ENCODE measurements at places on chromosomes 7 and 10.

- no peak overlapping the region for H3K4me3 ChIP-seq
- H3K36me3 ChIP-seq: no peaks in the 10 kb centered on the region
- no peak for DNase-seq
- H3K4me1 ChIP-seq: no peaks in the 10 kb centered on the region
- no peaks in the 10 kb centered on the region for H3K27me3 ChIP-seq
Observed at GRCh38 chr7:79504607-79505389, 51.3 kb upstream of the MAGI2 start.

GRCh38 chr10:68010426-68010940 is 64.6 kb downstream of the HERC4 start:
- no peak overlapping the region for H3K4me3 ChIP-seq
- no peaks in the 10 kb centered on the region for H3K4me1 ChIP-seq
- no peak overlapping the region for H3K27ac ChIP-seq
- no peak for DNase-seq

GRCh38 chr10:47360419-47361040 is 12.4 kb downstream of the RBP3 start:
- H3K27me3 ChIP-seq: no peaks in the 10 kb centered on the region
- no peaks in the 10 kb centered on the region for H3K4me1 ChIP-seq
- DNase-seq: no peak
- no peak overlapping the region for H3K4me3 ChIP-seq
- no peaks in the 10 kb centered on the region for H3K36me3 ChIP-seq

DNA sequence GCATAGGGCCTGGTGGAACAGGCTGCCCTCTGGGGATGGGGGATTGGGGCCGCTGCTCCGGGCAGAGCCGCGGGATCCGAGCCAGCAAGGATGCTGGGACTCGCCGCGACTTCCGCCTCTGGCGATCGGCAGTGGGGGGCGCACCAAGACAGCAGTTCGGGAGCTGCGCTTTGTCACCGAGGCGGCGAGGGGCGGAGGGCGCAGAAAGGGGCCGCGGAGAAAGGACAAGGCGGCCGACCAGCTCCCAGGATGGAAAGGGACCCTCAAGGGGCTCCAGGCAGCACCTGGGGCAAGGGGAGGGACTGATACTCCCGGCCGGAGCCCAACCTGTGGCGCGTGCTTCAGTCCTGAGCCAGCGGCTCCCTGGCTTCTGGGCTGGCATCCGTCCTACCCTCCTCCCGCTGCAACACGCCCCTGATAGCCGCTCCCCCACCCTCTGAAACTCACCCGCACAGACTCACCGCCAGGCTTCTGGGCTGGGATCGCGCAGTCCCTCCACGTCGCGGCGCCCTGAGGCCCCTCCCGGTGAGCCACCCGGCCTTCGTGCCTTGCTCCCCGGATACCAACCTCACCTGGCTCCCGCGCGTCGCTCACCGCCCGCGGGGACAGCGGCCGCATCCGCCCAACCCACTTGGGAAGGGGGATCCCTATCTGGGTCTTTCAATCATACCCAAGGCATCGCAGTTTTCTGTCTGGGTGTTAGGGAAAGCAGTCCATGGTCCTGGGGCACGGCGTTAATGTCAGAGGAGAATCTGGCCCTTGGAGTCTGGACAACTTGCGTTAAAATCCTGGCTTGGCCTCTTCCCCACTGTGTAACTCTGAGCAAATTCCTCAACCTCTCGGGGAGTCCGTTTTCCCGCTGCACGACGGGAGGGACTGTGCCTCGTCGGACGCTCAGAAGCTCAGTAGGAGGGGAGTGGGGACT is 7.0 kb upstream of the EVX1 start:
- no peak for DNase-seq
- H3K36me3 ChIP-seq: no peaks in the 10 kb centered on the region
- H3K27ac ChIP-seq: peak overlapping the region; percentile 37
- H3K4me1 ChIP-seq: peaks cover 19% of the 10 kb centered on the region
- peak overlapping the region; percentile 61 for H3K4me3 ChIP-seq
- no peaks in the 10 kb centered on the region for H3K27me3 ChIP-seq

- H3K4me1 ChIP-seq: no peaks in the 10 kb centered on the region
- H3K27me3 ChIP-seq: no peaks in the 10 kb centered on the region
- DNase-seq: no peak
- no peak overlapping the region for H3K4me3 ChIP-seq
- H3K27ac ChIP-seq: no peak overlapping the region
Observed at GRCh38 chr7:154566877-154567276, 436.0 kb downstream of the PAXIP1 start.

GRCh38 chr7:129343099-129343700 is 91.0 kb upstream of the STRIP2 start:
- no peaks in the 10 kb centered on the region for H3K27me3 ChIP-seq
- no peaks in the 10 kb centered on the region for H3K4me1 ChIP-seq
- no peak for DNase-seq
- no peaks in the 10 kb centered on the region for H3K36me3 ChIP-seq

GRCh38 chr10:122495406-122496340 is 34.3 kb downstream of the HTRA1 start:
- H3K27ac ChIP-seq: peak overlapping the region; percentile 81
- H3K4me1 ChIP-seq: peaks cover 77% of the 10 kb centered on the region
- H3K27me3 ChIP-seq: no peaks in the 10 kb centered on the region
- peaks cover 2% of the 10 kb centered on the region for H3K36me3 ChIP-seq
- H3K4me3 ChIP-seq: no peak overlapping the region

DNA sequence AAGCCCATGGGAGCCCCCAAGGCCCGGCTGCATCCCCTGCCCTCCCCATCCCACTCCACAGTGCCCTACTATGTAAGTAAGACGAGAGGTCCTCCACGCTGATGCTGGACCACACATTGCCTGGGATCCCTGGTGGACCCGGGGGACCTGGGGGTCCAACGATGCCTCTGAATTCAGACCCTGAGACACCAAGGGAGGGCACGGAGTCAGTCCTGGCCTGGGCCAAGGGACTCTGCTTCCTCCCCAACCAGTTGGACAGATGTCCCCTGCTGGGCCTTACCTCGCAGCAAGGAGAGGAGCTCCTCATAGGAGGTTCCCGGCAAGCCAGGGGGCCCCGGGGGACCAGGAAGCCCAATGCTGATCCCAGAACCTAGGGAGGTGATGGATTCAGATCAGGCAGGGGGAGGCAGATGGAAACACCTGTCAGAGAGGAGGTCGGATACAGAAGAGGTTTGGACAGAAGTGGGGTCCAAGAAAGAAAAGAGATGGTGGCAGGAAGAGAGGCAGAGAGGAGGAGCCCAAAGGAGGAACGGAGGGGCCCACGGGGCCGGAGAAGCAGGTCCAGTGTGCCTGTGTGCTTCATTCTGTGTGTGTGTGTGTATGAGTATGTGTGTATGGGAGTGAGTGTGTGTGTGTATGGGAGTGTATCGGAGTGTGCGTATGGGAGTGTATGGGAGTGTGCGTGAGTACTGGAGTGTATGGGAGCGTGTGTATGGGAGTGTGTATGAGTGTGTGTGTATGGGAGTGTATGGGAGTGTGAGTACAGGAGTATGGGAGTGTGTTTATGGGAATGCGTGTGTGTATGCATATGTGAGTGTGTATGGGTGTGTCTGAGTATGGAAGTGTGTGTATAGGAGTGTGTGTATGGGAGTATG is 50.2 kb downstream of the COL17A1 start:
- no peaks in the 10 kb centered on the region for H3K4me1 ChIP-seq
- H3K27me3 ChIP-seq: no peaks in the 10 kb centered on the region
- H3K36me3 ChIP-seq: peaks cover 23% of the 10 kb centered on the region
- peak; percentile 89 for DNase-seq
- H3K4me3 ChIP-seq: no peak overlapping the region
- no peak overlapping the region for H3K27ac ChIP-seq

DNA sequence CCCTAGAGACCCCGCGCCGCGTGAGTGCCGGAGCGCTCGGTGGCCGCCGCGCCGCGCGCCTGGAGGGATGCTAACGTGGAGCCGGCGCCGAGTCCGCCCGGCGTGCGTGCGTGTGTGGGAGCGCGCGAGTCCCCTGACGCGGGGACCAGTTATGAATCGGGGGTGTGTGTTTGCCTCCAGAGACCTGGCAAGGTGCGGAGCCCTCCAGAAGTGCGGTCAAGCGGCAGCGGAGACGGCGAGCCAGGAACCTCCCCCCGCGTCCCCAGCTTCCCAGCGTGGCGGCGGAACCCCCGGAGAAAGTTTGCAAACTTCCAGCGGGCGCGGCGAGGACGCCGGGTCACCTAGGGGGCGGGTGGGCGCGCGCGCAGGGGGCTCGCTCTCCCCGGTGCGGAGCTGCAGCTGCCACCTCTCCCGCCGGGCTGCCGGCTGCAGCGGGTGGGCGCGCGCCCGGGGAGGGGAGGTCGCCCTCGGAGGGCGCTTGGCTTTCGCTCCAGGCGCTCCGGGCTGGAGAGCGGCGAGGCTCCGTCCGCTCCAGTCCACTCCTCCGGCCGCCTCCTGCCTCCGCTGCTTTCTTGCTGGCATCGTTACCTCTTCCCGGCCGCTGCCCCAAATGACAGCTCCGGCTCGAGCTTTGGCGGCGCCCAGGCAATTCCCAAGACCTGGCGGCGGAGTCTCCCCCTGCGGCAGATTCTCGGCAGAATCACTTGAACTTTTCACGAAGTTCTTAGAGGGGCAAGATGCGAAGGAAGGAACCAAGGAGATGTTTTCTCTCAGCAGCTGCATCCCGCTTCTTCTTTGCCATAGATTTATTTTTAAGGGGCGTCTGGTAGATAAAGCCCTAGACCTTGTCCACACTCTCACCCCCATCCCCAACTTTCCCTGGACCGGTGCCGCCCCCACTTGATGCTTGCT is 2.3 kb upstream of the CREB5 start:
- H3K4me1 ChIP-seq: peaks cover 52% of the 10 kb centered on the region
- H3K4me3 ChIP-seq: peak overlapping the region; percentile 60
- H3K27me3 ChIP-seq: no peaks in the 10 kb centered on the region
- peak overlapping the region; percentile 87 for H3K27ac ChIP-seq

GRCh38 chr10:89078724-89079672 is 88.4 kb downstream of the FAS start:
- H3K27me3 ChIP-seq: no peaks in the 10 kb centered on the region
- H3K4me1 ChIP-seq: no peaks in the 10 kb centered on the region
- no peaks in the 10 kb centered on the region for H3K36me3 ChIP-seq
- no peak for DNase-seq
- H3K4me3 ChIP-seq: no peak overlapping the region

DNA sequence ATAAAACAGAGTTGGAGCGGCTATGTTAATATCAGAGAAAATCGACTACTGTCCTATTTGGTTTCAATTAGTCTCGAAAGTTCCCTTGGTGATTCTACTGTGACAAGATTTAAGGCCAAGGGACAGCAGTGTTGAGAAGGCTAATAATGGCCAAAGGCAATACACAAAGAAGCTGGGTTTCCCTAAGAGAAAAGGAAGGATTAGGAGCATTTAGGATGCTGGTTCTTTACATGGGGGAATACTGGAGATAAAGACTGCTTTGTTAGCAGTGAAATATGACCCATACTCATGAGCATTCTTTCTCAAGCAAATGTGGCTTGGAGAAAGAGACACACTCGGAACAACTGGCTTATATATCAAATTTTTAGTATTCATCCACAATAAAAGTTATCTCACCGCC is 32.2 kb downstream of the IQUB start:
- no peak overlapping the region for H3K4me3 ChIP-seq
- no peaks in the 10 kb centered on the region for H3K36me3 ChIP-seq
- no peak overlapping the region for H3K27ac ChIP-seq
- H3K4me1 ChIP-seq: no peaks in the 10 kb centered on the region

GRCh38 chr10:52410916-52411315 is 96.8 kb downstream of the DKK1 start:
- H3K4me3 ChIP-seq: no peak overlapping the region
- H3K27ac ChIP-seq: no peak overlapping the region
- no peaks in the 10 kb centered on the region for H3K36me3 ChIP-seq

DNA sequence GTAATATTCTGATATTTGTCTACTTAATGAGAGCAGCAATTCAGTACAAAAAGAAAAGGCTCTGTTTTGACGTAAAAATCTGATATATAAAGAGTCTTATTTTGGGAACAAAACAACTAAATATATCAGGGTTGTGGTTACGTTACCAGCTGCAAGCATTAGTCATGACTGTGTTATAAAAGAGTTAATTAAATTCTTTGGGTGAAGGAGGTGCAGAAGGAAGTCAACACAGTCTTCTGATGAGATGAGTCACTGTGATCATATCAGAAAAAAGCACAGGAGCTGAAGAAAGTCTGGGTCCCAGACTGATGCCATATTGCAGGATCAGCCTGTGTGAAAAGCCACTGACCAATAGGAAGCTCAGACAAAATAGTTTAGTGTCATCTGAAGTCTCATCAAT is 234.3 kb upstream of the TEX47 start:
- no peak overlapping the region for H3K4me3 ChIP-seq
- H3K27me3 ChIP-seq: no peaks in the 10 kb centered on the region
- no peak overlapping the region for H3K27ac ChIP-seq
- DNase-seq: no peak
- no peaks in the 10 kb centered on the region for H3K36me3 ChIP-seq

- no peaks in the 10 kb centered on the region for H3K4me1 ChIP-seq
- H3K36me3 ChIP-seq: no peaks in the 10 kb centered on the region
- H3K27me3 ChIP-seq: no peaks in the 10 kb centered on the region
- no peak for DNase-seq
Observed at GRCh38 chr10:131567279-131568162, 256.0 kb upstream of the TCERG1L start.

- no peaks in the 10 kb centered on the region for H3K27me3 ChIP-seq
- H3K36me3 ChIP-seq: no peaks in the 10 kb centered on the region
- no peaks in the 10 kb centered on the region for H3K4me1 ChIP-seq
- no peak overlapping the region for H3K4me3 ChIP-seq
Observed at GRCh38 chr10:21243748-21244257, 281.7 kb downstream of the SKIDA1 start.

GRCh38 chr10:86932674-86933073 is 24.7 kb downstream of the MMRN2 start:
- H3K27ac ChIP-seq: peak overlapping the region; percentile 25
- DNase-seq: no peak
- no peak overlapping the region for H3K4me3 ChIP-seq
- H3K36me3 ChIP-seq: peaks cover 4% of the 10 kb centered on the region

DNA sequence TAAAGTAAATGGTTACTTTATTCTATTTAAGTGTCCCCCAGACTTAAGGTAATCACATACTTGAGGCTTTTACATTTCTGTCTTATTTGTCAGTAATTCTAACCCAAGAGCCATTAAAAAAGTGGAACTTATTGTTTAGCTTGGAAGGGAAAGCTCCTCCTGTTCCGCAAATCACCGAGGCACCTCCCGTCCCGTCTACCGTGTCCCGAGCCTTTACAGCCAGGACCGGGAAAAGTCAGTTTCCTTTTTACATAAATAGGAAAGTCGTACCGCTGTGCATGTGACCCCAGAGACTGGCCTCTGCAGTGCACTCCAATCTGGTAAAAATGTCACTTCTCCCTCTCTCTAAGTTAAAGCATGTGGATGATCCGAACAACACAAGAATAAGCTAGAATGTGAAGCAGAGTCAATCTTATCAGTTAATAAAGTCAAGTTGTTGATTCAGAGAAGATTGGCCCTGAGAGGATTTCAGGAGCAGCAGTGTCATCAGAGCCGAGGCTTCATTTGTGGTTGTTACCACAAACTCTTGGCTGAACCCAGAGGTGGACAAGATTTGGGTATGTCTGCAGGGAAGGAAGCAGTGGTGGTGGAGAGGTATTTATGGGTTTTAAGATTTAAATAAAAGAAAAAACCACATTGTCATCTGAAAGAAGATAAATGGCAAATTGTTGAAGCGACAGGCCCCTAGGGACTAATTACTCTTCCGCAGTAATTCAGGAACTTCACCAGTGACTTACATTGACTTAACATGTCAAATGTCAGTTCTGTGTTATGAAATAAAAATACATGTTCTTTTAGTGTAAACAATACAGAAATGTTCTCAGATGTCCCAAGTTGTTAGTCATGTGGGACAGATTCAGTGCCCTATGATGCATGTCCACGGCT is 316.6 kb upstream of the ZNF32 start:
- peaks cover 34% of the 10 kb centered on the region for H3K4me1 ChIP-seq
- DNase-seq: no peak
- peak overlapping the region; percentile 24 for H3K27ac ChIP-seq
- no peaks in the 10 kb centered on the region for H3K36me3 ChIP-seq
